ENCODE measurements at places on chromosomes 2 and 18.

- no peak for DNase-seq
These were observed 53.8 kb downstream of the GRB14 start for GRCh38 chr2:164567335-164567989.

GRCh38 chr18:34493566-34494358 lies 216.3 kb upstream of the DTNA start:
- peak; percentile 81 for DNase-seq

GRCh38 chr2:18814387-18814786 lies 225.0 kb upstream of the NT5C1B start:
- no peak for DNase-seq

- DNase-seq: peak; percentile 87
These were observed 47.1 kb upstream of the CCDC150 start for GRCh38 chr2:196592331-196592910.

DNA sequence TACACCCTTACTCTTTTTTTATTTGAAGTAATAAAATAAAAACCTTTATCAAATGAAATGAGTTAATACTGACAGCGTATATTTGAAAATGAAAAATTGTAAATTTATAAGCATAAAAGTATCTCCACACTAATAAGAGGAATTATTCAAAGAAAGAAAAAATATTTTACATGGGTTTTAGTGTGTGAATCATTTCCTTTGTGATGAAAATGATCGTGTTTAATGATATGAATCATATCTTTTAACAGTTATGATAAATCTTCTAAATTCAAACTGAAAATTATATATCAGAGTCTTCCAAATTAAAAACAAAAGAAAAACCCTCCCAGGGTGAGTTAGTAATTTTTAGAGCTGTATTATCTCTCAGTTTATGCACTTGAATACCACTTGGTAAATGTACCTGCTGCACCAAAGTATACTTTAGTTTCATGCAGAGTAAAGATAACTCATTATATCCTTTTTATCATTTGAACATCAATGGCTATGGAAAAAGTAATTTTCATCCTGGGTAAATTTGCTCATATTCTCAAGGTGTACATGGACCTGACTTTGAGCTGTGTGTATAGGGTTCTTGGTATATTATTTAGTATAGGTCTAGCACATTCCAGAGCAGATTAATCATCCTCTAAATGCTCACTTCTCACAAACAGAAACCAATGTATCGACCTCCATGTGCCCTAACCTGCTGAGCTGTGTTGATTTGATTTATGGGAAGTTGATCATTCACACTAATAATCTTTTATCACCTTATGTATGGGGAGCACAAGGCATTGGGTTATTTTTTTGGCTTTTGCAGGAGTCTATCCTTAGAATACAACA lies 98.7 kb upstream of the VWC2L start:
- DNase-seq: no peak

- no peak for DNase-seq
These were observed 39.7 kb upstream of the IGFBP5 start for GRCh38 chr2:216735086-216735485.

DNA sequence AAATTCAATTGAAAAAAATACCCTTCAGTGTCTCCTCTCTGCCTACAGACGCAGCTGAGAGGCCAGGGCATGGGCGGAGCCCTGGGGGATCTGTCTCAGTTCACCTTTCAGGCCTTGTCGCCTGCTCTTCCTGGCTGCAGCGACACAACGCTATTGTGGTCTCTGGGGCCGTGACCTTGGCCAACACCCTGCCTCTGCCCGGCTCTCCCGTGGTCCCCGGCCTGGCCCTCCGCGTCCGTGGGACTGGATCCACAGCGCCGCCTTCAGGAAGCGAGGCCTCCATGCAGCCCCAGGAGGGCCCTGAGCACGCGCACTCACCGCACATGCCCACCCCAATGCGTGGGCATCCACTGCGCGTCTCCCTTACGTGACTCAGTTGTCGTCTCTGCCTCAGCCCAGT lies 81.1 kb downstream of the MRPS9 start:
- DNase-seq: peak; percentile 86

DNA sequence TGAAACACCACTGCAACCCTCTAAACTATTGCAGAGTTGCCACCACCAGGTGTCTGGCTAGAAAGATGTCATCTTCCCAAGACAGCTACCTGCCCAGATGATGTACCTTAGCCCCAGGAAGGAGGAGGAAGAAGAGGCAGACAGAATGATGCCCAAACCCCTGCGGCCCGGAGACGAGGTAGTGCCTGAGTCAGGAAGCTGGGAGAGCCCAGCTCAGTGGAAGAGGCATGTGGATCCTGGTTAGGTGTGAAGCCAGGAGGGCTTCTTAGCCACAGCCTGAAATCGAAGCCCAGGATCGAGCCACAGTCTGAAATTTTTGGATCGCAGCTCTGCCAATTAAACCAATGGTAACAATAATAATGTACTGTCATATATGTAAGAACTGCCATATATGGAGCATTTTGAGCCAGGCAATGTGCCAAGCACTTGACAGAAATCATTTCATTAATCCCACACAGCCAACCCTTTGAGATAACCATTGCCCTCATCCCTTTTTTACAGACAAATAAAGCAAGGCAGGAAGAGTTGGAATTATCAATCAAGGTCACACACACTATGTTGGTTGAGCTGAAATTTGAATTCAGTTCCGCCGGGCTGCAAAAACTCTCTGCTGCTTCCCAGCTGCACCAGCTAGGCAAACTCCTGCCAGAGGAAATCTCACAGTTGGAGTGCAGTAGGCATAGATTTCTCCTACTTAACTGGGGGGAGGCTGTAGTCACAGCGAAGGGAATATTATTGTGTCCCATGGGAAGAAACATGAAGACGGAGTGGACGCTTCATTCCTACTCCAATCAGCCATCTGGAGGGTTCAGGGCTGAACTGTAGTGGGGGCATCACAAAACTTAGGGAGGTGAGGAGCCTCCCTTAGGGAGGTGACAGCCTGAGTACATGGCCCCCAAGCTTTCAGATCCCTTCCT lies 19.4 kb upstream of the CYP1B1 start:
- DNase-seq: peak; percentile 65

DNA sequence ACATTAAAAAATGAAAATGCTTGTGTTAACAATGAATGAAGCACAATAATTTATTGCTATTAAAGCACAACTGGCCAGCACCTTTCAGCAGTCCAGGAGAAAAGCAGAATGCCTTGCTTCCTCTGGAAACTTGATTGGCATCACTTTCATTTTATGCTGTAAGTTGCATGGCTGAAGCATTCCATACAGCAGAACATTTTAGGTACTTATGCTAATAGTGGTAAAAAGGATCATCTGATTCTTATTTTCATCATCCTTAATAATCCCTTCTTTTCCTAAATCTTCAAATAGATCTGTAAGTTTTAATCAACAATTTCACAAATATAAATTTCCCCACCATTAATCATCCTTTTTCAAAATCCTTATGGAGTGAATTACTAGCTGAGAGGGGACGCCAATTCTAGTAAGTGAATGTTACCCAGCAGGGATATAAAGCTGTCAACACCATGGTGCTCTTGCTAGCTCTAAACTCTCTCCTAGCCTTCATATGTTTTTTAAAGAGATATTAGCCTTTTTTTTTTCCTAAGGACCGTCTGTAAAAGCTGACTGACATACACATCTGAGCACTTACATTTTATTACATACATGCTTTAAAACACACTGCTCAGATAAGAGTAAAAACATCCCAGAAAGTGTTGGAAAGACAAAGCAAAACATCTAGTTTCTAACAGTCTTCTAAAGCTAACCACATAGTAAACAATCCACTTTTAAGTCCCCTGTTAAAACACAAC lies 5.3 kb downstream of the SATB2 start:
- DNase-seq: no peak

Measured in endodermal cell (in vitro differentiated cells).